ENCODE measurements at places on chromosomes 7 and 10. TPM values are rescaled to one million over a fixed set of nuclear protein-coding genes. Genes with fewer than 3 reads are reported as not detected.

CALML5 gene
- 2.4 TPM for total RNA-seq

PTCD1 gene
- total RNA-seq: 5.3 TPM

TDRD1 gene
- not detected for total RNA-seq

LIPJ gene
- total RNA-seq: not detected

ZNF736 gene
- 10.5 TPM for total RNA-seq

LIPF gene
- total RNA-seq: not detected

KCNK18 gene
- total RNA-seq: not detected

GTPBP4 gene
- 66.9 TPM for total RNA-seq

GRID2IP gene
- 0.14 TPM for total RNA-seq

LBX1 gene
- total RNA-seq: not detected

COL1A2 gene
- total RNA-seq: 0.60 TPM

ADARB2 gene
- not detected for total RNA-seq

OGDHL gene
- 0.28 TPM for total RNA-seq

KNDC1 gene
- total RNA-seq: 0.03 TPM

FLNC gene
- 0.61 TPM for total RNA-seq

PRKAG2 gene
- 31.6 TPM for total RNA-seq

NOS3 gene
- total RNA-seq: 5.3 TPM

TRIM74 gene
- 0.07 TPM for total RNA-seq

STK31 gene
- 0.20 TPM for total RNA-seq

KLF14 gene
- not detected for total RNA-seq

ZNF239 gene
- total RNA-seq: 2.1 TPM

SLC13A1 gene
- total RNA-seq: not detected

NODAL gene
- 0.14 TPM for total RNA-seq

HOGA1 gene
- 0.56 TPM for total RNA-seq

FGL2 gene
- total RNA-seq: not detected

CHAT gene
- not detected for total RNA-seq

C10orf62 gene
- total RNA-seq: not detected

CTAGE4 gene
- 1.4 TPM for total RNA-seq

SPAM1 gene
- not detected for total RNA-seq

DIP2C gene
- 4.7 TPM for total RNA-seq

GPR15LG gene
- not detected for total RNA-seq

TSPAN12 gene
- total RNA-seq: 1.1 TPM

ANKRD61 gene
- total RNA-seq: 0.28 TPM

ABCA13 gene
- 0.71 TPM for total RNA-seq

ZPBP gene
- not detected for total RNA-seq

DNAAF5 gene
- 40.4 TPM for total RNA-seq

BAMBI gene
- 3.6 TPM for total RNA-seq

TAS2R3 gene
- total RNA-seq: 0.44 TPM

ASB10 gene
- total RNA-seq: not detected

AKR1D1 gene
- not detected for total RNA-seq

TRPV5 gene
- not detected for total RNA-seq

EXOC4 gene
- 31.7 TPM for total RNA-seq

MTG1 gene
- 32.5 TPM for total RNA-seq

TMEM120A gene
- total RNA-seq: 21.4 TPM

RAB19 gene
- total RNA-seq: 0.21 TPM

EN2 gene
- not detected for total RNA-seq

PLAU gene
- 1,498 TPM for total RNA-seq

CRYGN gene
- total RNA-seq: not detected

ADD3 gene
- total RNA-seq: 30.3 TPM

Data from foreskin keratinocyte (primary cell).